ENCODE measurements at places on chromosomes 4 and X. TPM values are rescaled to one million over a fixed set of nuclear protein-coding genes. Genes with fewer than 3 reads are reported as not detected.

Gene PNMA5
- not detected for total RNA-seq

Gene MANBA
- total RNA-seq, result 8.3 TPM

Gene VSIG4
- total RNA-seq, result not detected

Gene AR
- 0.26 TPM for total RNA-seq

Gene NHSL2
- total RNA-seq, result 24.3 TPM

Gene POLR2B
- 83.7 TPM for total RNA-seq
